ENCODE measurements at places on chromosomes 5 and 9.

DNA sequence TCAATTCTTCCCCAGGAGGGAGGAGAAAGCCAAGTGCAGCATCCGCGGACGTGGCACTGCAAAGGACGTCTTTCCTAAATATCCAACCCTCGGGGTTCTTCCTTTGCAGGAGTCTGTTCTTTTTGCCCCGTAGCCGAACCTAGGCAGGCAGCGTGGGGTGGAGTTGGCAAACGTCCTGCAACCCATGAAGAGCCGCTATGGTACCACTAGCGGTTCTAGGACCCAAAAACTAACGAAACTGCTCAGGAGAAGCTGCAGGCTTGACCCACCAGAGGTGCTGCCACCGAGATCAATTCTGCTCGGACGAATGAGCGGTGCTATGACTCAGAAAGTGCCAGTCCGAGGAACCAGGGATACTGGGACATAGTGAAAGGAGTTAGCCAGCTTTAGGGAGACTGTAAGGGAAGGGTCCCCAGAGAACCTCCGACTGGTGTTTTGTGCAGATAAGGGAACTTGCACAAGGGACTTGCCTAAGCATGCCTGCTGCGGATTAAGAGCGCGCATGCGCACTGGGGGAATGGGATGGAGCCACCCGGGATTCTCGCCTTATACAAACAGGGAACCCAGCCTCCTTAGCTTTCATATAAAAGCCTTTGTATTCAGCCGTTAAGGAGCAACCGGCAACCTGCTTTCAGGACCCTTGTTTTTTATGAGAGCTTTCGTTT lies 32.7 kb downstream of the ANXA2R start:
- peak; percentile 64 for DNase-seq

DNA sequence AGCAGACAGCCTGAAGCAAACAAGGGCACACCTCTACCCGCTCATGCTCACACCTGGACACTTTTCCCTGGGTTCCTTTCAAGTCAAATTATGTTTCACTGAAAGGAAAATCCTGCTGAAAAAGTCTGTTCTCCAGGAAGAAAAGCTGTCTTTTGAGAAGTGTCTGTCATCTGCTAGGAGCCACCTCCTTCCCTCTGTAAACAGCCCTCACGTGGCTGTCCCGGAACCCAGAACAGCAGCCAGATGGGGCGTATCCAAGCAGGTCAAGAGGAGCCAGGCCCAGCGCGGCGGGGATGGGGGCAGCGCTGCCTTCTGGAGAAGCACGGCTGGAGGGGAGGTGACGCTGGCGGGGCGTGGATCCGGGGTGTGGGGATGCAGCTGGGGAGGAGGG lies at the start of gene PNPLA7:
Gene PNPLA7, minus strand, starts transcription at position 172 of the 391 bp plus-strand sequence. CDS start 205 bp downstream, outside the sequence.
- peak; percentile 60 for DNase-seq

- DNase-seq: no peak
Measured at GRCh38 chr9:77999231-77999631, 32.4 kb downstream of the GNAQ start.

DNA sequence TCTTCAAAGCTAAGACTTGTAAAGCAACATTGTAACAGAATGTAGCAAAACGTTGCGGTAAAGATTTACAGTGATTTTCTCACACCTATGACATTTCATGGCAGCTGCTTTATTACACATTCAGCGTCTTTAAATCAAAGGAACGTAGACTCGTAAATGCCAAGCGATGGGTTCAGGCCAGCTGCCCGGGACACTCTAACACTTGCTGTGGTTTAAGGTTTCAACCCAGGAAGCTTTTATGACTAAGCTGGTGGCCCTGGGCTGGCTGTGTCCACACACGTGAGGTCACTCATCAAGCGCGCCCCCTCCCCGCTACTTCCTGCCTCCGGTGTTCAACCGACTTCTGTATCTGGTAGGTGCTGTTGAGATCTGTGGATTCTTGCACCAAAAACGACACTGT lies 2.5 kb downstream of the SLC6A18 start:
- no peak for DNase-seq
